Activated CD4-positive, alpha-beta memory T cell treated with anti-CD3 and anti-CD28 coated beads for 36 hours (primary cell): ENCODE measurements at places on chromosomes 7 and 10.
A peak's percentile ranks its signal among the peaks of the same experiment; 100 is the strongest.

DNA sequence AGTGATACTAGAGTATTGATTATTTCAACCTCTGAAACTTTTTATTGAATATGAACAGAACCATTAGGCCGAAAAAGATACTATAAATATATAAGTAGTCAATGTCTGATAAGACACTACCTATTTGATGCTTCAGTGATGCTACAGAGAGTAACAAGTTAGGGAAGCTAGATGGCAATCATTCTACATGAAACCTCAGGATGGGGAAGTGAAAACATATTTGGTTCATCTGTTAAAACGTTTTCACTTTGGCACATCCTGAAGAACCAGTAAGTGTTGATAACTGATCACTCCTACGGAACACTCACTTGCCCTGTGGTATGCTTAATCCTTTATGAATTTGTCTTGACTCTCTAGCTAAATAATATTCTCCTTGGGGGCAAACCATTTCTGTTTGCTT lies 1064.9 kb downstream of the NXPH1 start:
- no peak for DNase-seq

DNA sequence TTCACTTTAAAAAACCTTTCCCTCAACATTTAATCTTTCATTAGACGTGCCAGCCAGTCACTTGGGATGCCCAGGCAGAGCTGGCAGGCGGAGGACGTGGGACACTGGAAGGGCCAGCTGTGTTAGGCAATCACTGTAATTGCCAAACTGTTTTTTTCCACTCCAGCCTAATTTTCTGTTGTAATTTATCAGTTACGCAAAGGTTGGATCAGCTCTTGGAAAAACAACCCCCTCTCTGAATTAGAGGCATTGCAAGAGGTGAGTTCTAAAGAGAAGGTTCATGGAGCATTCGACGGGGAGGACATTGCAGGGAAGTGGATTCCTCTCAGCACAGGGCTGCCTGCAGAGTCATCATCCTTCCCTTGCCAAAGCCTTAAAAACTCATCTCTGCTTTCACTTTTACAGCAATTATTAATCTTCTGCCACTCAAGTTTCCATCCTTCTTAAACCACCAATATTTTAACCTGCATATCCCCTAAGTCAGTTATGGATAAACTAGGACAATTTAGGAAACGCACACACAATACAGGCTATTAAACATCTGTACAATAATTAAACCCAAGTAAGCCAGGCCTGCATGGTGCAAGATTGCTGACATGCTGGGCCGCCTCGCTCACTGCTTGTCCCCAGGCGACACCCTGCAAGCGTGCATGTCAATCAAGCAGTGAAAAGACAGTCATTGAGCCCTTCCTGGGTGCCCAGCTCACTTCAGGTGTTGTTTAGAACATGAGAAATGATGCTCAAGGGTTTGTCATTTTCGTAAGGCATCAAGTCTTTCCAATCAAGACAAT lies 272.3 kb upstream of the RNF32 start:
- DNase-seq: no peak

GRCh38 chr10:119680650-119681081 lies 29.5 kb downstream of the BAG3 start:
- DNase-seq: peak; percentile 25

GRCh38 chr7:140990193-140990962 lies 24.4 kb downstream of the MRPS33 start:
- no peak for DNase-seq

DNA sequence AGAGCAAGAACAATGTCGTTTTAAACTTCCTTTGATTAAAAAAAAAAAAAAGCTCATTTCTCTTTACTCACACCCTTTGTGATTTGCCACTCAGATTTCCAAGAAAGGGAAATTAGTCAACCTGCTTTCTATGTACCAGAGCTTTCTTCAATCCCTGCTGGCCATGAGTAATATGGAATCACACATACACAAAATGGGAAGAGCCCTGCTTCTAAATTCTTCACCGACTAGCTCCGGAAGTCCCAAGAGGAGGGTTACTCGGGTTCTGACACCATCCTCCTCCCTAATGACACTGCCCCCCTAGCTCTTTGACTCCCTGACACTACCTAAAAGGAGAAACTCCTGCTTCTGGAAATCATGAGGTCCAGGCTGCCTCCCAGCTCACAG lies 81.8 kb upstream of the SFMBT2 start:
- DNase-seq: no peak

- DNase-seq: no peak
Measured at GRCh38 chr10:59852670-59853069, 53.7 kb downstream of the CCDC6 start.

- DNase-seq: no peak
Measured at GRCh38 chr7:68684996-68685395, 913.3 kb upstream of the AUTS2 start.

GRCh38 chr10:62755662-62756653 lies 48.6 kb upstream of the ADO start:
- DNase-seq: no peak

GRCh38 chr7:81777697-81778096 lies 7.8 kb upstream of the HGF start:
- no peak for DNase-seq

DNA sequence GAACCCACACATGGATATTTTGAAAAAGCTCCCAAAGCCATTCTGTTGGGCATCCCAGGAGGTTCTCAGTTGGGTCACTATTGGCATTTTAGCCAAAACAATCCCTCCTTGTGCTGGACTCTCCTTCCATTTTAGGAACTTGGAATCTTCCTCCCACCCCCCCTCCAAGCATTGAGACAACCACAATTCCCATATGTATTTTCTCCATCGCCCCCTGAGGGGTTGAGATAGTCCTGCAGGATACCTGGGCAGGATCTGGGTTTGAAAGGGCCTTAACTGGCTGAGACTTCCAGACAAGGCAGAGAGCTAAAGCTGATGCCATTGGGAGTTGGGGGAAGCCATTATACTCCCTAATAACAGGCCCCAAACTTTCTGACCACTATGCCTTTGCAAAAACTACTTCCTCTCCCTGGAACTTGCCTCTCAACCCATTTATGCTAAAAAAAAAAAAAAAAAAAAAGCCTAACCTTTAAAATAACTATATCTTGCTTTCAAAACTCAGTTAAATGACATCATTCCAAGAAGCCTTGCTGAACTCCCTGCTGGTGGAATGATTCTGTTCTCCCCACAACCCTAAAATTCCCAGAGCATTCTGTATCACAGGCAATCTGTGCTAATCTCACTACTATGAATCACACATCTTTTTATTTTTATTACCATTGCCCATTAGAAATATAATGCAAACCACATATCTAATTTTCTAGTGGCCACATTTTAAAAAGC lies 77.5 kb upstream of the PDE1C start:
- no peak for DNase-seq

GRCh38 chr7:111071556-111071955 lies 19.4 kb upstream of the LRRN3 start:
- DNase-seq: no peak

- no peak for DNase-seq
Measured at GRCh38 chr10:34168439-34168838, 646.7 kb downstream of the PARD3 start.

GRCh38 chr7:30366606-30367005 lies 82.2 kb downstream of the ZNRF2 start:
- no peak for DNase-seq

DNA sequence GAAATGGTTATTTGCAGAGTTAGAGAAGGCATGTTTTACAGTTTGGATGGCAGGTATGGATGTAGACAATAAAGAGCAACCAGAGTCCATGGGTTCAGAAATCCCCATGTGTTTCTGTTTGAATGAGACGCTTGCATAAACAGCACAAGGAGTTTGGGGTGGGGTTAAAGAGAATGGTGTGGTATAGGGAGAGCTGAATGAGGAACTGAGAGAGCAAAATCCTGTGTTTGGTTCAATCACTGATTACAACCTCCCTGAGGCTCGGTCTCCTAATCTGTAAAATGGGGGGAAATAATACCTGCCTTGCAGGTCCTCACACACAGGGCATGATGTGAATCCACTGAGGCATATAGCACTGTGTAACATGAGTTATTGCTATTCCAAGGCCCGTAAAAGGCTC lies 23.7 kb downstream of the CAV1 start:
- DNase-seq: no peak
